ENCODE measurements at places on chromosomes 6 and 20. TPM values are rescaled to one million over a fixed set of nuclear protein-coding genes. Genes with fewer than 3 reads are reported as not detected.
A peak's percentile ranks its signal among the peaks of the same experiment; 100 is the strongest.

- no peak for DNase-seq
Measured at GRCh38 chr20:19868441-19868840, 110.4 kb downstream of the RIN2 start.

DNA sequence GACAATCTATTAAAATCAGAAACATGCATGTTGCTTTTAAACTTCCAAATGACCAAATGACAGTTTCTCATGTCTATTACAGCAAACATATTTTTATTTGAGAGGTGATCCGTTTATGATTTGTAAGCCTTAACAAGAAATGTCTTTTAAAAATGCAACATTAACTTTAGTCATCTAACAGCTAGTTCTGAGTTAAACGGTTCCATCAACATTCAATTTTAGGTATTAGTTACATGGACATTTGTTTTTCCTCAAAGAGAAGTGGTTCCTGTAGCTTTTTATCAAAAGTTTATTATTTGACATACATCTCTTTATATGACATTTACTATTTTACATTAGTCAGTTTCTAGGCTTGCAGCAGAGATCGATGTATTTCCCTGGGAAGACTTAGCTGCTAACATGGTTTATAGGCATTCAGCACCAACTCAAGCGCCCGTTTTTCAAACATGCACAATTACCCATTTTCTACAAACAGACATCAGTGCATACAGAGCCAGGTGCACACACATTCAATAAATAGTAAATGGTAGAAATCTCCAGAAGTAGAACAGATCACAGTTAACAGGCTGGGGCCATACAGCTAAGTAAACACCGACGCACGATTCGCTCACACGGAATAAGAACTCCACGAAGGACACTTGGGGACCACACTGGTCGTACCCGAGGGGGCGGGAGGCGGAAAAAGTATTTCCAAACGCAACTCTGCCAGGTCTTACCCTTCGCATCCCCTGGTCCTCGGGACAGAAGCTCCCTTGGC lies 882 bp downstream of the CNR1 start:
- DNase-seq = no peak

DNA sequence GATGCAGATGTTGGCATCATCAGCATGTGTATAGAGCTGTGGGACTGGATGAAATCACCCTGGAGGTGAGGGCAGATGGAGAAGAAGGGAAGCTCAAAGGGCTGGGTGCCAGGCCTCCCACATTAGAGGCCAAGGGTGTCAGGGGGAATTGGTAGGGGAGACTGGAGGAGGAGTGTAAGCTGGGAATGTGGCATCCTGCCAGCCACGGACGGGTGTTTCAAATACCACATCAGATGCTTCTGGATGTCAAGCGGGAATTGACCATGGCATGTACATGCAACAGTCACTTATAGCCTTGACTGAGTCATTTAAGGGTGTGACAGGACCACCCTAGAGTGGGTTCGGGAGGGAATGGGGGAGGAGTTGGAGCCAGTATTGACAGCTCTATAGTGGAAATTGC lies 9.6 kb downstream of the ERGIC3 start:
- DNase-seq = no peak

- no peak for DNase-seq
Measured at GRCh38 chr6:21005816-21006570, 471.7 kb downstream of the CDKAL1 start.

DNA sequence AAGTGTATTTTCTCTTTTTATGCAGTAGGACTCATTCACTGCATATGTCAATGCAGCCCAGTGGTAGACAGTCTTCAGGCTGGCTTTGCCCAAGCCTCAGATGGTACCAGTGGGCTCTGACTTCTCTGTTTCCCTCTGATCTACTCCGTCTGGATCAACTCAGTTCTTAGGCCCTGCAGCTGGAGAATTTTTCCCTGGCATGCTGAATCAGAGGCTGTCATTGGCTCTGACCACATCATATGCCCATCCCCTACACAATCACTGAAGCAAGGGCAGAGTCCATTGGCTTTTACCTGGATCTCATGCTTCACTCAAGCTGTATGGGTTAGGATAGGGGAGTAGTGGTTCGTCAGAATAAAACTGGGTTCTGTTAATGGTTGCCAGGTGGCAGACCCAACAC lies 57.8 kb downstream of the KIZ start:
- DNase-seq = no peak

The FOXF2 gene
- not detected for total RNA-seq

GRCh38 chr20:48164566-48165400 lies 379.5 kb upstream of the SULF2 start:
- no peak for DNase-seq

GRCh38 chr20:8375898-8376297 lies 243.8 kb downstream of the PLCB1 start:
- no peak for DNase-seq

The TRIM15 gene
- 1.6 TPM for total RNA-seq

DNA sequence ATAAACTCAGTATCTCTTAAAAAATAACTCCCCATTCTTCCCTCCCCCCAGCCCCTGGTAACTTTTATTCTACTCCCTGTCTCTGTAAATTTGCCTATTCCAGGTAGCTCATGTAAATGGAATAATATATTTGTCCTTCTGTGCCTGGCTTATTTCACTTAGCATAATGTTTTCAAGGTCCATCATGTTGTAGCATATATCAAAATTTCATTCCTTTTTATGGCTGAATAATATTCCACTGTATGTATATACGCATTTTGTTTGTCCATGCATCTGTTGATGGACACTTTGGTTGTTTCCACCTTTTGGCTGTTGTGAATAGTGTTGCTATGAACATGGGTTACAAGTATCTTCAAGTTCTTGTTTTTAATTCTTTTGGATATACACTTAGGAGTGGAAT lies 13.0 kb downstream of the PERP start:
- DNase-seq = no peak

The BANF2 gene
- total RNA-seq = not detected

The LY6G5C gene
- total RNA-seq = 4.1 TPM

GRCh38 chr6:73521351-73521985 lies 636 bp upstream of the EEF1A1 start:
- DNase-seq = no peak

The RBBP8NL gene
- not detected for total RNA-seq

DNA sequence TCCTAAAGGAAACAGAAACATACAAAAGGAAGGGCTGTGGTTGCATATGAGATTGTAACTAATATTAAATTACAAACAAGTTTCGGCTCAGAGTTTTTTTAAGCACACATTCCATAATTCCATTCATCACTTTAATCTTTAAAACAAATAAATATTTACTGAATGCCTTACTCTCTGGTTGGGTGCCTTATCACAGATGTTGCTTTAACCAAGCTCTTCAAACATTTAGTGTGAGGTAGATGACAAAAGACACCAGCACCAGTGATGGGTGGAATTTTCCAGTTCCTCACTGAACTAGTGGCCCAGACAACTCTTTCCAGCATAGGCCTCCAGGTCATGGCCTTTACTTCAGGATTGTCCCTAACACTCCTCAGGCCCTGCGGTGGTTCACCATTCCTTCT lies 58.7 kb downstream of the ARHGAP18 start:
- no peak for DNase-seq

DNA sequence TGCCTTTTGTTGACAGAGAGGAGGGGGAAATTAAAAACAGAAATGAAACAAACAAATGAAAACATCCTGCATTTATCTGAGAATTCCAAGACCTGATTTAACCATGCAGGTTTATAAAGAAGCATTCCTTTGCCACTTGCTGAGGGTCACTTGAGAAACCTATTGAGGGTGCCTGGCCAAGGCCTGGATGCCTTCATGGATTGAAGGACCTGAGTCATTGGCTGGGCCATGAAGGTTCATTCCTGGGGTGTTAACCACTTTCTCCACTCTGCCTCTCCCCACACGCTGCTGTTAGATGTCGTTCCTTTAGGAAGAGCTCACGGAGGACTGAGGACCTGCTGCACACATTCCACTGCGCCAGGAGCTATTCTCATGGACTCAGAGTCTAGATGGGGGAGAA lies 49.7 kb downstream of the DAAM2 start:
- DNase-seq = no peak

- DNase-seq = peak; percentile 95
Measured at GRCh38 chr6:27132532-27133280, 114.8 kb upstream of the PRSS16 start.

GRCh38 chr6:6856538-6857523 lies 250.9 kb upstream of the RREB1 start:
- peak; percentile 49 for DNase-seq

DNA sequence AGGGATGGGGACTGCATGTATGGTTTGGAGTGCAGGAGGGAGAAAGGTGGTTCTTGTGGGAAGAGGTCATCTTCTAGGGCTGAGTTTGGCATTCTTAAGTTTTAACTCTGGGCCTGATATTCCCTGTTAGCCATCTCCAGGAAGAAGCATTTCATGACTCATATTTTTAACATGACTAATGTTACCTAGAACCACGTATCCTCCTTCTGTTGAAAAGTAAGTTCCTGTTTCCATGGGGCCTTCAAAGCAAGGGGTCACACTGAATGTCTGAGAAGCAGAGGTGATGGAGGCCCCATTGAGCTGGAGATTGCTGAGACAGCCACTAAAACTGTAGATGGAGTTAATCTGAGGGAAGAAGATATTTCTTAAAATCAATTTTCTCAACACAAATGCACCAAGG lies 30.2 kb downstream of the FAM229B start:
- DNase-seq = no peak

DNA sequence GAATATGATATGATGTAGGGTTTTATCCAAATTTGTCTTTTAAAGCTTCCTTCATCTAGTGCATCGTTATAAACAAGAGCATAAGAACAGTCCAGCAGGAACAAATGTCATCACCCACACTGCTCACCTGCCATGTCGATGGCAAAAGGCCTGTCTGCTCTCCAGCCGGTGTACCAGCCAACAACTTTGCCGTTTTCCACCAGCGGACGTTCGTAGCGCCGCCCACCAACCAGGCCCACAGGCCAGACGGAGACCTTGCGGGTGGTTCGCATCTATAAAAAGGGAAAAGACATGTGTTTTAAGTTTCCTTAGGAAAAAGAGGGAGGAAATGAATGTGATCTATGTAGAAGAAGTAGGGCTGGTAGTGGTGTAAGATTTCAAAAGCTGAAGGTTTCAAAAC lies 62.9 kb downstream of the B3GAT2 start:
- DNase-seq = no peak

The TSPO2 gene
- total RNA-seq = not detected

DNA sequence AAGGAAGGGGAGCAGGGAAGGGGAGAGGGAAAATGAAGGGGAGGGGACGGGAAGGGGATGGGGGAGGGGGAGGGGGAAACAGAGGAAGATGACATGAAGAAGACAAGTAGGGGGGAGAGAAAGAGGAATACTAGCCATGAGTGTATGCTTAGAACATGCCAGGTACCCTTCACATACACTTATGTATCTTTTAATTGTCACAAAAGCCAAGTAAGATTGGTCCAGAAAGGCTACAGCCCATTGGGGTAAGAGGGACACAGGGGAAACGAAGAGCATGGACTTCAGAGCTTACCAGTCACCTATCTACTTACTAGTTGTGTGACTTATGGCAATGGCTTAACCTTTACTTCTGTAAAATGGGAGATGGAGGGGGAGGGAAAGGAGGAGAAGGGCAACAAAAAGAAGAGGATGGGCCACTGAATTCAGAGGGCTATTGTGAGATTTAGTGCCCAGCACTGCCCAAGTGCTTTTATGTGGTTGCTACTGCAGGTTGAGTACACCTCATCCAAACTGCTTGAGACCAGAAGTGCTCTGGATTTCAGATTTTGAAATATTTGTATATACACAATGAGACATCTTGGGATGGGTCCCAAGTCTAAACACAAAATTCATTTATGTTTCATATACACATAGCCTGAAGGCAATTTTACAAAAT lies 90.3 kb downstream of the ARHGAP18 start:
- no peak for DNase-seq

The PROKR2 gene
- total RNA-seq = not detected

GRCh38 chr6:25025248-25025918 lies 89.6 kb upstream of the RIPOR2 start:
- DNase-seq = no peak

- no peak for DNase-seq
Measured at GRCh38 chr6:11368760-11369159, 136.3 kb upstream of the NEDD9 start.

The PPP1R14C gene
- not detected for total RNA-seq

The RSPH3 gene
- total RNA-seq = 2.0 TPM

DNA sequence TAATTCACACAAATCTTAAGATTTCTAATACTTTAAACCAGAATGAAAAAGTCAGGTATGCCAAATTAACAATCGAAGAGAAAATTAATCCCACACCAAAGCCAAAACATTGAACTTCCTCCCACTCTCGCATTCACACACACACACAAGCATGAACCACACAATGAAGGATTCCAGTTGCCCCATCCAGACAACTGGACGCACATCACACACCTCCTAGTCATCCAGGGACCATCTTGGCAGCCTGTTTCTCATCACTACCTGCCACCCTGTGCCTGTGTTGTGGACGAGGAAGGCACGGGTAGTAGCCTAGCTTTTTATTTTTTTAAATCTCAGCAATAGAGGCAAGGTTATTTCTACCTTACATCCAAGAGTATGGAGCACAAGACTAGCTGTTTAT lies 15.2 kb downstream of the B4GALT5 start:
- no peak for DNase-seq

- DNase-seq = no peak
Measured at GRCh38 chr6:146857980-146858347, 259.2 kb downstream of the ADGB start.

GRCh38 chr20:10984913-10985312 lies 311.1 kb upstream of the JAG1 start:
- DNase-seq = no peak

DNA sequence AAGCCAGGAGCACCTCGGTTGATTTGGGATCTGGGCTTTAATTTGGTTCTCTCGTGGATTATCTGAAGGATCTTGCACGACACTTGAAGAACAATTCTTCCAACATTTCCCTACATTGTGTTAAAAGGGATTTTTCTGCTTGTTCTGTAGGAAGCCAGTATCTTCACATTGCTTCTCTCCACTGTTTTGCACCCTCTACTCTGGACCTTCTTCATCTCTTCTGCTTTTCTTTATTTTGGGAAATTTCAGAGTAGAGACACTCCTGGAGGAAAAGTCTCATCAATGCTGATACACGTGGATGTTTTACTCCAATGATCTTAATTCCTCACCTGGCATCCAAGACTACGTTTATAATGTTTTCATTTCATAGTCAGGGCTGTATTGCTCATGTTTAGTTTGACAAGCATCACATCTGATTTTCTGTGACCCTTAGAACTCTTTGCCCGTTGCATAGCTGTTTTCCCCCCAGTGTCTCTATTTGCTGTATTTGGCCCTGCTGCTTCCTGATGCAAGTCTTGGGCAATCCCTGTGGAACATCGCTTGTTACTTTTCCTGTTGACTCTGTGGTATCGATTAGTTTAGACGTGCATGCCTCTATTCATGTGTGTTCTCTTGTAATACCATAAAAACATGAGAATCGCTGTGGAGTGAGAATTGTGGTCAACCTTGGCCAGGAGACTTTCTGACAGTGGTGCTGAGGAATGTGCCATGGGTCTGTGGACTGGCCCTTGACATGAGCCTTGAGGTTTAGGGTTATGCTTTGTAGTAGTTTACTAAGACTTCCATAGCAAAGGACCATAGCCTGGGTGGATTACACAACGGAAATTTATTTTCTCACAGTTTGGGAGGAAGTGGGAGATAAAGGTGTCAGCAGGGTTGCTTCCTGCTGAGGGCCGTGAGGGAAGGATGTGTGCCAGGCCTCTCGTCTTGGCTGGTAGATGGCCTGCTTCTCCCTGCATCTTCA lies 12.5 kb downstream of the PLCB1 start:
- DNase-seq = no peak

Data from activated naive CD4-positive, alpha-beta T cell treated with anti-CD3 and anti-CD28 coated beads, Interleukin-2, amount 50 U/mL, for 72 hours (primary cell).